ENCODE measurements at places on chromosomes 5 and 9.
A peak's percentile ranks its signal among the peaks of the same experiment; 100 is the strongest.

DNA sequence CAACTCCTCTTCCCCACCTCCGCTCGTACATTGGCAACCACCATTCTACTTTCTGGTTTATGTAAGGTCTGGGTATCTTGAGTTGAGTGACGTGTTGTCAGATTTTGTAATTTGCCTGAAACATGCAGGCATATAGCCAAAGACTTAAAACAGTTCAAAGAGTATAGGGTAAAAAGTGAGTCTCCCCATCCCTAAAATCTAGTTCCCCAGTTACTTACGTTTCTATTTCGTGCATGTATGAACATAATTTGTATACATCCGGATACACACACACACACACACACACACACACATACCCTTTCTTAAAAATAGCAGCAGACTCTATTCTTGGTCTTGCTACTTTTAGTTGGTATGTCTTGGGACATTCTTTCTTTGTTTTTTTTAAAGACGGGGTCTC lies 915 bp downstream of the HSDL2 start:
- peak; percentile 59 for DNase-seq

- DNase-seq: no peak
Observed at GRCh38 chr5:36389245-36389644, 87.5 kb upstream of the RANBP3L start.

GRCh38 chr5:141573489-141574121 lies 45.2 kb downstream of the DIAPH1 start:
- no peak for DNase-seq

- no peak for DNase-seq
Observed at GRCh38 chr9:125888211-125888610, 141.0 kb downstream of the PBX3 start.

GRCh38 chr5:124370601-124371000 lies 375.8 kb downstream of the ZNF608 start:
- no peak for DNase-seq

DNA sequence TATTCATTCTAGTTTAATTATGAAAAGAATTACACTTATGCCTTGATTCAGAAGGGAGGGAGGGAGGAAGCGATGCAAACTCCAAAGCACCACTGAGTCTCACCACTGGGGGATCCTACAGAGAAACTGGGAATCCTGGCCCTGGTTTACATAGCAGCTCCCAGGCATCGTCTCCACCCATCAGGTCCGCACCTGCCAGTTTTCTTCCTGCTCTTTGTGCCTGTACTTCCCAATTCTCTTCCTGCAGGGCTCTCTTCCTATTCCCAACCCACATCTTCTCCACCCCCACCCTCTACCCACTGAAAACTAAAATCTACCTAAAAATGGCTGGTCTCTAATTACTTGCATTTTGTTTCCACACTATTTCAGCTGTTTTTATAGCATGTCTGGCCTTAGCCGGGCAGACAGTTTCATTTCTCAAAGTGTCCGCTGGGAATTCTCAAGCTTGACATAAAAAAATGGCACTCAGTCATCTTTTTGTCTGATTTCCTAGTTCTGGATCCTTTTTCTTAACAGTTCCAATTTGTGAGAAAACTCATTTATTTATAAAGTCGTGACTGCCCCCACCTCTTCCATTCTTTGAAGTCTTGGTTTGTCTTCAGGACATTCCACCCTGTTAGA lies 1.6 kb upstream of the TNIP1 start:
- DNase-seq: no peak

DNA sequence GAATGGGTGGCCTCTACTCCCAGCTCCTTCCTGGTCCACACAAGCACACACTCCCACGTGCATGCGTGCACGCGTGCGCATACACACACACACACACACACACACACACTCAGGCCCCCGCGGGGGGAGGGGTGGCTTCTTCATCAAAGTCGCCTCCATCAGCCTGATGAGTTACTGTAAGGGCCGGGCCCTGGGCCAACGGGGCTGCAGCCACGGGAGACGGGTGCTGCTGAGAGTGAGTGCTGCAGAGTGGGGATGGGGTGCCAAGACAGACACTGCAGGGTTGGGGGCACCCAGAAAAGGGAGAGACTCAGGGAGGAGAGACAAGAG lies 18.1 kb downstream of the CNTFR start:
- DNase-seq: no peak

- no peak for DNase-seq
Observed at GRCh38 chr9:123408313-123409262, 52.6 kb downstream of the CRB2 start.
